ENCODE measurements at places on chromosomes 6 and 20.

DNA sequence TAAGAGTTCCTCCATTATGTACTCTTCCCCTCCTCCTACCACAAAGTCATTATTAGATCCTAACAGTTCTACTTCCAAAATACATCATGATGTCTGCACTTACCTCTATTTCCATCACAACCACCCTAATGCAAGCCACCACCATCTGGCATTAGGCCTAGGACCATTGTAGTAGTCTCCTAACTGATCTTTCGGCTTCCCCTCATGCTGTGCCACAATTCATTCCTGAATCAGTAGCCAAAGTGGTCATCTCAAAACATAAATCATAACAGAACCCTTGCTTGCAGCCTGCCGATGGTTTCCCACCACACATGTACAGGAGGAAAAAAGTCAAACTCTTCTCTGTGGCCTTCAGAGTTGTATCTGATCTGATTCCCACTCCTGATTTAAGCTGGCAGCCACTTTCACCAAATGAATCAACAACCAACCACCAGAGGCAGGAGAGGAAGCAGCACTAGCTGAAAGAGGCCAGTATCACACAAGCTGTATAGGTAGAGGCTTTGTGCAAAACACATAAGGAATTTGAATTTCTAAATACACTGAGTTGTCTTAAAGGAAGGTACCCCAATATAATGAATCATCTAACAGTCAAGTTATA is 26.1 kb downstream of the FAM184A start:
- DNase-seq = no peak

DNA sequence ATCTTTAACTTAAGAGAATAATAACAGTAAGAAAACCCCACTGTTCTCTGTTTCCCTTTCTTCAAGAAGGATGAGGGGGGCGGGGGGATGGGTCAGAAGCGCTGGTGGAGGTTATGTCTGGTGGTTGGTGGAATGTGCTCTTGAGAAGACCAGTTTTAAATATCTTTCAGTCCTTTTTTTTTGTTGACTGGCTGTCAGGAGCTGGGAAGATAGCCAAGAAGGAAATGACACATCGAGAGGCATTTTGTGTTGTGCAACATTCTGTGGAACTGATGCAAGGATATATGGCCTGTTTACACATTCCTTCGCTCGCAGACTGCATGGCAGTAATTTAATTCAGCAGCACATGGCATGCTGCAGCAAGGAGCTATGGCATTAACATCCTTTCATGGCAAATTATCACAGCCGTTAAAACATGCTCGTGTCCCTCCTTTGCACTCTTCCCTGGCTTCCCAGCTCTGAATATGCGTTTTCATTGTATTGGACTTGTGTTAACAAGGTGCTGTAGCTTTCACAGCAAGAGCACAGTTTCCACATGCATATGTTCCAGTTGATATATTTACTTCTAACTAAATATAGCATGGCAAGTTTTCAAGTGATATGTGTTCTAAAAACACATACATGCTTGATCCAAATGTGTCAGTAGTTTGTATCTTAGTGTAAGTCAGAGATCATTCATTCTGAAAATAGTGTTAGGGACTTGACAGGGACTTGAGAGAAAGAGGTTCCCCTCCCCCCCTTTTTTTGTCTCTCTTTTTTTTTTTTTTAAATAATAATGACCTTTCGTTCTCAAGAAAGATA is 68.2 kb upstream of the SUPT3H start:
- no peak for DNase-seq

DNA sequence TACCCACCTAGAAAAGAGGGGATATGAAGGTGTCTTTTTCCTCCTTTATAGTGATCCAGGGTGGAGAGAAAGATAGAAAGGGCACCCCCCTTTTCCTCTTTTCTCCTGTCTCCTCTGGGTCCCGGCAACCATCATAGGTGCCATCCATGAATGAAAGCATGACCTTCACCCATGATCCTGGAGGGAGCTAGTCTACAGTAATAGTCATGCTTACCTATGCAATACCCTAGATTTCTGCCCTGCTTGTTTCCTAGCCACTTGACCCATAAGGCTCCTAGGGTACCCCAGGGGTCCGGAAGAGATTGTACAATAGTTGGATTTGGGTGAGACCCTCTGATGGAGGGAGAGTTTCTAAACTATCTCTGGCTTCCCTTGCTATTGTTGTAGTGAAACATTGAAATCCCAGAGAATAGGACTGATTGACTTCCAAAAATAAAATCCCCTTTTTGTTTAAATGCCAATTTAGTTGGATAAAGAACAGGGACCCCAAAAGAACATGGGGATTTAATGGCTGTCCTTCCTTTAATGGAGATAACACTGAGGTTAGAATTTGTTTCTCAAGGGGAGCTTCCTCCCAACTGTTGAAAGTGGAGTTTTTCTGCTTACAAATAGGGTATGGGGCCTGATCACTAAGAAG is 366.8 kb upstream of the KHDRBS2 start:
- no peak for DNase-seq

DNA sequence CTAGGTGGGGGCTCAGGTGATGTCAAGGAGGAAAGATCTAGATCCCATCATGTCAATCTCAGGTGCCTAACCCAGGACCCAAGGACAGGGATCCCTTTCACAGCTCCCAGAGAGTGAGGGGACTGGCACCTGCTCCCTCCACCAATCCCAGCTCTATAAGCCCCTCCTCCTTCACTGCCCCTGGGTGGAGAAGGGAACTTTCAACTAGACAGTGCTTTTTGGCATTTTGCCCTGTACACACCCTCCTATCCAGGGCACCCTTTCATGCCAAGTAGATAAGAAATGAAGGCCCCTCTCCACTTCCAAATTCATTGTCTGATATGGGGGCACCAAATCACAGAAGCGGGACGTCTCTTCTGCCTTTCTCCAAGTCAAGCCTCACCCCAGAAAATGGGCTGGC is 61.6 kb downstream of the MDGA1 start:
- DNase-seq = no peak

DNA sequence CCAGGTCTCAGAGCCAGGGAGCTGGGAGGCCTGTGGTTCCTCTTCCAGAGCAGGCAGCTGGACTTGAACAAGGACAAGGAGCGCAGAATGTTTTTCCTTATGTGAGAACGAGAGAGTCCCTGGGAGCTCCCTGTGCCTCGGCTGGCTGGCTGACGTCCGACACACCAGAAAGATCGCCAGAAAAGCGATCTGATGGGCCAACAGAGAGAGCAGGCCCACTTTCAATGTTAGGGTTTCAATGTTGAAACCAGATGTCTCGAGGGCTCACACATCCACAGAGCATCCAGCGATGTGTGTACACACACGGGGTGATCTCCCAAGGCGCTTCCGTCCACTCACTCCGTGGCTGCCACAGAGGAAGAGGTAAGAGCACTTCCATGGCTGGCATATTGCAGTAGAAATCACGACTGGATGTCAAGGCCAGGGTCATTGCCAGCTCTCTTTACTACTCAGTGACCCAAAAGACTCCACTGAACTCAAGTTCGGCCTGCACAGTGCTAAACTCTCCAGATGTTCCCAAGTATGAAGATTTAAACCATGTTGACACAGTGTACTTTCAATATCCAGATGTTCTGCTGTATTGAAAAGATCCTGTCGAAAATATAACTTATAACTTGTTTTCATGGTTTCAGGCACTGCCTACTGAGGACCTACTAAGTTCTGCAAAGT is 70.8 kb upstream of the FOXC1 start:
- no peak for DNase-seq

- DNase-seq = no peak
These were observed 564.2 kb downstream of the TFAP2B start for GRCh38 chr6:51382847-51383246.

DNA sequence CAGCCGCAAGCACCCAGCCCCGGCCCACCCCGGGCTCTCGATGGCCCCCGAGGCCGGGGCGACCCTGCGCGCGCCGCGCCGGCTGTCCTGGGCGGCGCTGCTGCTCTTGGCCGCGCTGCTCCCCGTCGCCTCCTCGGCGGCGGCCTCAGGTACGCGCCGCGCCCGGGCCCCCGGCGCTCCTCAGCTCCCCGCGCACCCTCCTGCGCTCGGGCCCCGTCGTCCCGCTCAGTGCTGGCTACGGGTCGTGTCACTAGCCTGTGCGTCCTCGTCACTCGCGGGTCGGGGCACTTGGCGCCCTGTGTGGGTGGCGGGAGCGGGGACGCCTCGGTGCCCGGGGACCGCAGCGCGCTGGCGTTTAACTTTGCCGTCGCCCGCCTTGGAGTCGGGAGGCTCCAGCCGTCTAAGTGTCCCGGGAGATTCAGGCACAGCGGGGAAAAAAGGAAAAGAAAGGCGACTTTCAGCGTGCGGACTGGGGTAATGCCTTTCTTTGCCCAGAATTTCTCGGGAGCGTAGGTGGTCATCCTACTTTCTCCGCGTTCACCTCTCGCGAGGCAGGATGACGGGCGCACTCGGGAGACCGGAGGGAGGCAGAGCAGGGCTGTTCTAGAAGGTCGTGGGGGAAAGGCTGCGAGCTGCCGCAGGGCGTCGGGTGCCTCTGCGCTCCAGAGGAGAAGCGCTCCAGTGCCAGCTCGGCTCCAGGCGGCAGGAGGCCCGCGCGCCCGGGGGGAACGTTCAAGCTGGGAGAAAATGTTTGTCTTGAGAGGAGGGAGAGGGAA is 545 bp downstream of the FNDC1 start:
- DNase-seq = no peak

DNA sequence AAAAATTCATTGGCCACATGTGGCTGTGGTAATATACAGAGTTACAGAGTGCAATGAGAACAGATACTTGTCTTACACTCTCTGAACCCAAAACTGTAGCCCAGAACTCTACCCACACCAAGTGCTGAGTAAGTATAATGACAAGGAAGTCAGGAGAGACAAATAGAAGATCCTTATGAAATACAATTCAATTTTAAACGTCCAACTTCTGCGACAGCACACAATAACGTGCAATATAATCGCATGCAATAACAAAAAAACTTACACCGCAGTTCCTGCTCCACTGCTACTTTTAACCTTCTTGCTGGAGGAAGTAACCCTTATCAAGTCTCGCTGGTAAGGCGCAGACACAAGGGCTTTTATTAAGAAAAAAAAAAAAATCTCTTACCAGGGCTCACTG is 881 bp downstream of the SFT2D1 start:
- no peak for DNase-seq

GRCh38 chr6:15754035-15754705 is 91.3 kb upstream of the DTNBP1 start:
- DNase-seq = no peak

- no peak for DNase-seq
These were observed 91.3 kb downstream of the FRK start for GRCh38 chr6:115969207-115969929.

- DNase-seq = no peak
These were observed 50.1 kb downstream of the CYP24A1 start for GRCh38 chr20:54123587-54124180.
